ENCODE measurements at places on chromosomes 1 and 21.

GRCh38 chr1:236523704-236524141 lies at the start of gene LGALS8:
LGALS8 (plus strand) TSS chr1:236523982; CDS start chr1:236526071, 2,089 bp downstream.
- peak; percentile 87 for DNase-seq

- DNase-seq, result no peak
These were observed 84.6 kb upstream of the B3GALT2 start for GRCh38 chr1:193270996-193271395.

DNA sequence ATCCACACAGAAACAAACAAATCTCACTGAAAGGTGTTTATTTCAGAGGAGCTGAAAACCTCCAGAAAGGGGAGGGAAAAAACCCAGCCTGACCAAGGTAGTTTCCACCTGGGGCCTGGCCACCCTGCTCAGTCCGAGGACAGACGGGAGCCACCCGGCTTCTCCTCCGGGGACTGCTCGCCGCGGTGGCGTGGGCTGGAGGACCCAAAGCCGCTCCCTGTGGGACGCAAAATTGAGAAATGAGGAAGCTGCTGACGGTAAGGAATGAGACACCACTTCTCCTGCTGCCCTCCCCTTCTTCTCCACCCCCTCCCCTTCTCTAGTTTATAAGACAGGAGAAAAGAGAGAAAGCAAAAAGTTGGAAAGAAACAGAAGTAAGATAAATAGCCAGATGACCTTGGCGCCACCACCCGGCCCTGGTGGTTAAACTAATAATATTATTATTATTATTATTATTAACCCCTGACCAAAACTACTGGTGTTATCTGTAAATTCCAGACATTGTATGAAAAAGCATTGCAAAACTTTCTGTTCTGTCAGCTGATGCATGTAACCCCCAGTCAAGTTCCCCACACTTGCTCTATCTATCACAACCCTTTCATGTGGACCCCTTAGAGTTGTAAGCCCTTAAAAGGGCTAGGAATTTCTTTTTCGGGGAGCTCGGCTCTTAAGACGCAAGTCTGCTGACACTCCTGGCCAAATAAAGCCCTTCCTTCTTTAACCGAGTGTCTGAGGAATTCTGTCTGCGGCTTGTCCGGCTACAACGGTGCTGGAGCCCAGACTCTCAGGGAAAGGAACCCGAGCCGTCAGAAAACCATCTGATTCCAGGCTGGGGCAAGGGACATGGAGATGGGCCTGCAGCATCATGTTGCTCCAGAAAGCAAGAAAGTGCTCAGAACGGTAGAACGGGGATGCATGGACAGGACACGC lies 12.5 kb downstream of the ITGB2 start:
- DNase-seq, result no peak

DNA sequence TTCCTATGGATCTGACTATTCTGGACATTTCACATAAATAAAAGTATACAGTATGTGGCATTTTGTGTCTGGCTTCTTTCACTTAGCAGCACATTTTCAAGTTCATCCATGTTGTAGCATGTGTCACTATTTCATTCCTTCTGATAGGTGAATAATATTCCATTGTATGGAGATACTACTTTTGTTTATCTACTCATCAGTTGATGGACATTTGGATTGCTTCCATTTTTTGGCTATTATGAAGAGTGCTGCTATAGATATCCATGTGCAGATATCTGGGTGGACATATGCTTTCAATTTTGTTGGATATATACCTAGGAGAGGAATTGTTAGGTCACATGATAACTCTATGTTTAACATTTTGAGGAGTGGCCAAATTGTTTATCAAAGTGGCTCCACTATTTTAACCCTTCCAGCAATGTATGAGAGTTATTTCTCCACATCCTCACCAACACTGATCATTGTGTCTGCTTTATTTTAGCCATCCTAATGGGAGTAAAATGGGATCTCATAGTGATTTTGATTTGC lies 21.9 kb upstream of the MEF2D start:
- DNase-seq, result no peak

DNA sequence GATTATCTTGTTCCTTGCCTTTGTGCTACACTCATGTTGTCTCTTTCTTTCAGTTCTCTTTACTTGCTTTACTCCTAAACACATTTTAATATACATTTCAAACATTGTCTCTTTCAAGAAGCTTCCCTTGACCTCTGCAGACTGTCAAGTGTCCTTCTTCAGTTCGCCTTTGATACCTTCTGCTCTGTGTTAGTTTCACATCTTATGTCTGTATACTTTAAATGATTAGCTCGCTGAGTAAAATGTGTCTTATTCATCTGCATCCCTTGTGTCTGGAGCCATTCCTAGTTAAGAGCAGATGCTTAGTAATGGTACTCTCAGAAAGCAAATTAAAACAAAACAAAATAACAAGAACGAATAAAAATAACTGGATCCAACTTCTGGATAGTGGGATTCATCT lies 303.3 kb downstream of the S1PR1 start:
- DNase-seq, result no peak

DNA sequence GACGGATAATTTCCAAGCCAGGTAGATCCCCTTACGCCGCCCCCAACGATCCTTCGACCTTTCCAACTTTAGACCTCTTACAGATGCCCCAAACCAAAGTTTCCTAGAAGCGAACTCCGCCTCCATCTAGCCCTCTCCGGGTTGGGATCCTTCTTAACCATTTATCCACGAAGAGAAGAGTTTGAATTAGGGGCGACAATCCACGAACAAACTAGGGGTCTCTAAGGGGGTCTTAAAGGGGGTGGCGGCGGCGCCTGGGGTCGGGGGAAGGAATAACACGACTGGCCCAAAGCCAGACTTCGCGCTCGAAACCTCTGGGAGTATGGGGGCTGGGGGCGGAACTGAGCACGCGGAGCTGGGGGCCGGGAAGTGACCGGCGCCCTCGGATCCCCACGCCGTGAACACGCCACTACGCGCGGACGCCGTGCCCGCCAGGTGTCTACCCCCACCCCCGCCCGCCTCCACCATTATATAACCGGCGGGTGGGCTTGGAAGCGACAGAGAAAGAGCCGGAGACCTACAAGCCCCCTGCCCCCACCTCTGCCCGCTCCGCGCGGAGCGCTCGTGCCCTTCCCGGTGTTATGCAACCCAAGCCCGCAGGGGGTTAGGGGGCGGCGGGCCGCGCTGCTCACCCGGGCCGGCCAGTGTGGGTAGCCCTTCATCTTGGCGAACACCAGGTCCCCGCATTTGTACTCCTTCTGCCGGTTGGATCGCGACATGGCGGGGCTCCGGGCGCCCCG lies 594 bp downstream of the HDGF start:
- DNase-seq, result peak; percentile 38

- no peak for DNase-seq
These were observed 302.0 kb downstream of the VAV3 start for GRCh38 chr1:107662971-107663370.

DNA sequence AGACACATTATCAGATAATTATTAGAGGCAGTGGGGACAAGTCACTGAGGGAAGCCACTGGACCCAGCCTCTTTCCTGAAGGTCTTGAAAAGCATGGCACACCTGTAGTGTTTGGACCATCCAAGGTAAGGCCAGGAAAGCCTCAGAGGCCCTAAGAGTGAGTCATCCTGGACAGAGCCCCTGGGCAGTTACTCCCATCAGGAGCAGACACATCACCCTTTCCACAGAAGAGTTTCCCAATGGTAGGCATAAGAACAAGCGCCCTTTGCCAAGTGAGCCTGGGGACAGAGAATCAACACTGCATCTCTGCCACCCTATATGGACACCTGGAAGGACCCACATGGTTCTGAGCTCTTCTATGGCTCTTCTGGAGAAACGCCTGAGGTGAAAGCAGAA lies 136.0 kb downstream of the PLXNA2 start:
- DNase-seq, result no peak

GRCh38 chr1:197618061-197618460 lies 157.2 kb downstream of the DENND1B start:
- DNase-seq, result no peak

DNA sequence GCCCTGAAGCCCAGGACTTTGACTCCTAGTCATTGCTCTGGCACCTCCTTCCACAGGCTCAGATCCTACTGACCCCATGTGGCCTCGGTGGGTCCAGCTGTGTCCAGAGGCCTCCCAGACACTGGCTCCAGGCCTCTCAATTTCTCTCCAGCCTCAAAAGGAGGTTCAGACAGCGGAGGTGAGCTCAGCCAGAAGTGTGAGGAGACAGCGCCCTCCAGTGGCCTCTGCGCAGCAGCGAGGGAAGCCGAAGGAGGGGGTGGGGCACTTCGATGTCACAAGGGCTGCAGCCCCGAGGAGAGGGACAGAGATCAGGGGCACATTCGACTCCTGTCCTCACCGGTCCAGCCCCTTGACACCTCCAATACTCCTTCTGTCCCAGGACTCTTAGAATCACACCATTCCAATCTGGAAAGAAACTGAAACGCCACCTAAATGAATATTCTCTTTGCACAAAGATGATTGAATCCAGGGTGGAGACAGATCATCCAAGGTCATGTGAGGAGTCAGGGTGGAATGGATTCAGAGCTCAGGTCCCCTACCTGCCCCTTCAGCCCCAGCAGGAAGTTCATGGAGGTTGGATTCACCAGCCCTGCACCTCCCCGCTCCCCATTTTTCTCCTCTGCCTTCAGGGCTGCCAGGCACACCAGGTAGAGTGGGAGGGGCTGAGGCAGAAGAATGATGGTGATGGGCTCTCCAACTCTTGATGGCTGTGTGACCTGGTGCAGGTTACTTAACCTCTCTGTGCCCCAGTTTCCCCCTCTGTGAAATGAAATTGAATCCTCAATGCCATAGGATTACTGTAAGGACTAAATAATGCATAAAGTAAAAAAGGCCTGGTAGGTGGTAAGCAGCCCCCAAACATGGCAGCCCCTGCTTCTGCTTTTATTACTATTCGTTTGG lies 34.8 kb upstream of the ZBTB40 start:
- peak; percentile 79 for DNase-seq

- DNase-seq, result no peak
These were observed 5.6 kb downstream of the S100A16 start for GRCh38 chr1:153607381-153607780.

- no peak for DNase-seq
These were observed 122.9 kb downstream of the UBR4 start for GRCh38 chr1:19087017-19087736.

DNA sequence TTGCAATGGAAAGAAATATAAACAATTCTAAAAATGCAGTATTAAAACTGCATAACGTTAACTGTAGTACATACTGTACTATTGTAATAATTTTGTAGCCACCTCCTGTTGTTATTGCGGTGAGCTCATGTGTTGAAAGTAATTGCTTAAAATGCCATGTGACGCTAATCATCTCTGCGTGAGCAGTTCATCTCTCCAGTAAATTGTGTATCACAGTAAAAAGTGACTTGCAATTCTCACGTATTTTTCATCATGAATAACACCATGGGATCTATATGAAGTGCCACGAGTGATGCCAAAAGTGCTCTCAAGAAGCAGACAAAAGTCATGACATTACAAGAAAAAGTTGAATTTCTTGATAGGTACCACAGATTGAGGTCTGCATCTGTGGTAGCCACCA lies 82.4 kb upstream of the CYYR1 start:
- no peak for DNase-seq

- no peak for DNase-seq
These were observed 30.3 kb upstream of the TINAGL1 start for GRCh38 chr1:31545927-31546540.

GRCh38 chr1:92749024-92749634 lies 35.8 kb downstream of the EVI5 start:
- DNase-seq, result peak; percentile 58

DNA sequence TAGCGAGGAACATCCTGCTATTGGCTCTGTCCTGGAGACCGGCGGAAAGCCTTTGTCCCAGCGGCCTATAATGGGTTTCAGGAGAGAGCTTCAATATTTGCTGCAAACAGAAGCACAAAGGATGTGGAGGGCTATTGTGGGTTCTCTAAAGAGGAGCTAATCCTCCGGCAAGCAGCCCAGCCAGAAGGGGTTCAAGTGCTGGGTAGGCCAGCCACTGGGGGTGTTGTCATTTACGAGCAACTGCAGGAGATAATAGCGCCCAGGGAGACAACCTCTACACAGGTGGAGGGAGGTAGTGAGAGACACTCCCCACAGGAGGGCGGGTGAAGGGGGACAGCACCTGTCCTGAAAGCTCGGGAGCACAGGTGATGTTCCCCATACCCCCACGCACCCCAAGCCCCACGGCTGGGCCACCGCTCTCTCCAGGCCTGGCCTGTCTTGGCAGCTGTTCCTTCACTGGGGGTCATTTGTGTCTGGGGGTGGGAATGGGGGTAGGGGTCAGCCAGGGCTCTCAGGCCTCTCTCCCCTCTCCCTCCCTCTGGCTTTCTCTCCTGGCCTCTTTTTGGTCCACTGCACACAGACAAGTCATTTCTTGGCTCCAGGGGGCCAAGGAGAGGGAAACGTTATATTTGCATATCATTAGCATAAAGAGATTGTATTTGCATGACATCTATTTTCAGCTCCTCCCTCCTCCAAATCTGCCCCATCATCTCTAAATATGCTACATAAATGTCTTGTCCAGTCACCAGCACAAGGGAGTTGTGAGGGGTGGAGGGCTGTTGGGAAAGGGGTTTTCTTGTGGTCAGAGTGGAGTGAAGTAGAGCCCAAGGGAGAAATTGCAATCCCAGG lies 22.0 kb upstream of the SLC26A9 start:
- no peak for DNase-seq

- DNase-seq, result no peak
These were observed at the start of gene EPHA10 for GRCh38 chr1:37764888-37765441. EPHA10 (minus strand) TSS chr1:37765120; CDS start chr1:37765066, 54 bp downstream.

GRCh38 chr1:25700144-25700523 lies 83.5 kb downstream of the MAN1C1 start:
- DNase-seq, result no peak

- DNase-seq, result no peak
These were observed 151.8 kb downstream of the TENT5C start for GRCh38 chr1:117757668-117758067.

DNA sequence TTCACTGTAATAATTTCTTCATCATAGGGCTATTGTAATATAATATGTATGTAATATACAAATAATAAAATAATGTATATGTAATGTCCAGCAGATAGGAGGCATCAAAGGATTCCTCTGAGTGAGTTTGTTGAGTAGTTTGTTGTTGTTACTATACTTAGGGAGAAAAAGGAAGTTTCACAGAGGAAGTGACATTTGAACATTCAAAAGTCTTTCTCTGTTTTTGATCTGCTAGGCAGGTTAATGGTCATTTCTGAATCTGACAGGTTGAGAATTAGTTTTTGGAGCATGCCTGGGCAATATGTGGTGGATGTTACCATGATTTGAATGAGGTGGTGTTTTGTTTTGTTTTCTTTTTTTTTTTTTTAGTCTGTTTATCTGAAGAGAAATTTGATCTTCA lies 102.1 kb downstream of the NRDC start:
- no peak for DNase-seq

GRCh38 chr21:32779983-32780382 lies 8.4 kb upstream of the PAXBP1 start:
- no peak for DNase-seq

- DNase-seq, result no peak
These were observed 10.0 kb downstream of the DCST2 start for GRCh38 chr1:155023627-155024026.

Measured in activated CD4-positive, alpha-beta T cell treated with anti-CD3 and anti-CD28 coated beads, Interleukin-2, amount 10 ng/mL, durations not matched to agents 7 days and 5 days (primary cell).